ENCODE measurements at places on chromosomes 11 and 22. TPM values are rescaled to one million over a fixed set of nuclear protein-coding genes. Genes with fewer than 3 reads are reported as not detected.

DNA sequence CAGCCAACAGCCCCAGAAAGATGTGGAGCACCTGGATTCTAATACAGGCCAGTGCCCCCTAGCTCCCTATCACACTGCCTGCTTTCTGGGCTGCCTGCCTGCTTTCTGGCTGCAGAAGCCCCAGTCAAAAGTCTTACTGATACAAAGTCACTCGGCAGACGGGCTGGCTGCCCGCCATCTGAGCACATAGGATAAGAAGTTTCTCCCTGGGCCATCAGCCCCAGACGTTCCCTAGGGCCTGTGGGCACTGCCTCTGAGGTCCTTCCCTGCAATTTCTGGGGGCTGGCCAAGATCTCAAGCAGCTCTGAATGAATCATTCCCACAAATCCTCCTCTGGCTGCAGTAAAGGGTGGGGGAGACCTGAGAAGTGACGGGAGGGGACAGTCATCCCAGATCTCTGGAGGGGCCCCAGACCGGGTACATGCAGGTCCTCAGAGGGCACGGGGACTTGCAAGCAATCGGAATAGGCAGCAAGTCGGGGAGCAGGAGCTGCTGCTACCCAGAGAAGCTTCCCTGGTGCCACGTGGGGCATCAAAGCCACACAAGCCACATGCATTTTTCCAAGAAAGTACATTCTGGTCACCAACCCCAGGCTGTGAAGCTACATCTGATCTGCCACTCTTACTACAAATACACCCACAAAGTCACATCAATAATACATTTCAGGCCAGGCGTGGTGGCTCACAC, 4.7 kb downstream of the TPST2 start:
- DNase-seq = peak; percentile 93

DNA sequence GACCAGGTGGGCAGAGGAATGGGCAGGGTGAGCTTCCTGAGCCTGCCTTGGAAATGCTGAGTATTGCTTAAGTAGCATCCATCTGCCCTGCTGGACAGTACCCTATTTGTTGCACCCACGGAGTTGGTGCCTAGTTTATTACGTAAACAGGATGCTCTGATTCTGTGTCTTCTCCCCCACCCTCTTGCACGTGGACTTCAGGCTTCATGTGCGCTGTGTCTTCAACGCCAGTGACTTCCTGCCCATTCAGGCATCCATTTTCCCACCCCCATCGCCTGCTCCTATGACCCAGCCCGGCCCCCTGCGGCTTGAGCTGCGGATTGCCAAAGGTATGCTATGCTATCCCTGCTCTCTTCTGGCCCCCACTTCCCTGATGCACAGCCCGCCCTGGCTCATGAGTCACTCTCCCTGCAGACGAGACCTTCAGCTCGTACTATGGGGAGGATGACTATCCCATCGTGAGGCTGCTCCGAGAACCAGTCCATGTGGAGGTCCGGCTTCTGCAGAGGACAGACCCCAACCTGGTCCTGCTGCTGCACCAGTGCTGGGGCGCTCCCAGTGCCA, 5.7 kb downstream of the ZP1 start:
- DNase-seq = peak; percentile 76

DNA sequence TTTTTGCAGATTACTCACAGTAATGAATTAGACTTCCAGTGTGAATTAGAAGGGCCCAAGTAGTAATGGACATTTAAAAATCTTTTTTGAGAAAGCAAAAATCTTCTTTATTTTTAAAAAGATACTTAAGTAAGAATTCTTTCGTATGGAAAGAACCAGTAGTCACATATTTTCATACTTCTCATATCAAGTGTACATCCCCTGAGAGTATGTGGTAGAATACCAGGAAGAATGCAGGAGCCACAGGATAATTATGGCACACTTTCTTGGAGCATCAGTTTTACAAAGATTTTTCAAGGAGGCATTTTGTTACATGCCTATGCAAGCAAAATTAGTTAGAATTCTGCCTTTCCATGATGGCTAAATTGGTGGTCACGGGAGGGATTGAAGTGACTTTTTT, 28.1 kb downstream of the POLD3 start:
- DNase-seq = no peak

GRCh38 chr11:3189886-3190583, 24.9 kb upstream of the OSBPL5 start:
- no peak for DNase-seq

- no peak for DNase-seq
Measured at GRCh38 chr11:10414181-10414580, 40.9 kb upstream of the AMPD3 start.

GRCh38 chr11:86519064-86519911, 144.6 kb downstream of the CCDC81 start:
- no peak for DNase-seq

- DNase-seq = no peak
Measured at GRCh38 chr22:37492428-37493344, 6.5 kb upstream of the MFNG start.

GRCh38 chr22:36409911-36410756, 22.4 kb upstream of the MYH9 start:
- DNase-seq = peak; percentile 84

- DNase-seq = no peak
Measured at GRCh38 chr11:12330485-12331231, 46.7 kb upstream of the PARVA start.

DNA sequence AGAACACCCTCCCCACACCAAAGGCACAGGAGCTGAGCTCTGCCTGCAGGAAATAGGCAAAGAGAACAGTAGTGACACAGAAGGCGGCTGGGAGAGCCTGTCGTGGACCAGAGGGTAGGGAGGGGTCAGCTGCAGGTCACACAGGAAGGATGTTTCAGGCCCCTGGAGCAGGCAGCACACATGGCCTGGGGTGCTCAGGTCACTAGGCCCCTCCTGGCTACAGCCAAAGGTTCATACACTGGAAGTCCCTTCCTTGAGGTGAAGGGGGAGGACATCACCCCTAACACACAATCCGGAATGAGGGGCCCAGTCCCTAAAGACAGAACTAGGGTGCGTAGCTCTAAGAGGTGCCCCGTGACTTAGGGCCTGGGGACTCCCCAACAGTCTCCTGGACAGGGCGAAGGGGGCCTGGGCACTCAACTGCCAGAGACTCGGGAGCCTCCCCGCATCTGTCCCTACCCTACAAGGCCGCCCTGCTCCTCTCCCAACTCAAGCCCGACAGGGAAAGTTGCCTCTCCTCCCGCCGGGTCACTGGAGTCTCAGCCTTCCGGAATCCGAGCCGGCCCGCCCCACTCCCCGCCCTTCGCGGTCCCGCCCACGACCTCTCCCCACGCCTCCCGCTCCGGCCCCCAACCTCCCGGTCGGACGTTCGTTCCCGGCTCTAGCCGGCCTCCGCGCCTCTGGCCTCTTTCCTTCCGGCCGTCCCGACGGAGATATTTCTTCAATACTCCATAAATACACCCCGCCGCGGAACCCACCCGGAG, at the start of gene CYB5R2:
CYB5R2 (minus strand) TSS at position 541 of the 764 bp plus-strand sequence. CDS start 675 bp downstream, outside the sequence.
- peak; percentile 84 for DNase-seq

DNA sequence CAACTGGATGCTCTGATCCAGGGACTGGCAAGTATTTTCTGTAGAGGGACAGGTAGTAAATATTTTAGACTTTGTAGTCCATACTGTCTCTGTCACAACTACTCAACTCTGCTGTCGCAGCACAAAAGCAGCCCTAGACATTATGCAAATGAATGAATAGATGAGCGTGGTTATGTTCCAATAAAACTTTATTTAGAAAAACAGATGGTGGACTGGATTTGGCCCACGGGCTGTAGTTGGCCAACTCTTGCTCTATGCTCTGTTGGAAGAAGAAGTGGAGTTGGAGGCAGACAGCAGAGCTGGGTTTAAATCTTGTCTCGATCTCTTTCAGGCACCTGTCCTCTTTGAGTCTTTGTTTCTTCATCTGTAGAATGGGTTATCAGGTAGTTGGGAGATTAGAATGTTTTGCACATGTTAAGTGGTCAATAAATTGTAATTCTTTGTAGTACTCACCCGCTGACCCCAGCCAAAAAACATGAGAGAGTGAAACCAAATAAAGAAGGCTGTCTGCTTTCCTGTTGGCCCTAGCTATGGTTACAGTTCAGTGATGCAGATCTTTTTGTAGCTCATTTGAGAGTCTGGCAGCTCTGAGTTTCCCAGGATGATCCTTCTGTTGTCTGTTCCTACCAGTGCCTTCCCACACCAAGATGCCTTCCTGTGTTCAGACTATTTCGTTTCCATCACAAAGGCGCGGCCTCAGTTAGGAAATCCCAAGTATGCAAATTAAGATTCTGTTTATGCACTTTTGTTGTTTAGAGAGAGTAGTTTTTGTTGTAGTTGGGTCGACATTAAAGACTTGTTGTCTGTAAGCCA, 198.1 kb upstream of the SEZ6L start:
- DNase-seq = no peak

DNA sequence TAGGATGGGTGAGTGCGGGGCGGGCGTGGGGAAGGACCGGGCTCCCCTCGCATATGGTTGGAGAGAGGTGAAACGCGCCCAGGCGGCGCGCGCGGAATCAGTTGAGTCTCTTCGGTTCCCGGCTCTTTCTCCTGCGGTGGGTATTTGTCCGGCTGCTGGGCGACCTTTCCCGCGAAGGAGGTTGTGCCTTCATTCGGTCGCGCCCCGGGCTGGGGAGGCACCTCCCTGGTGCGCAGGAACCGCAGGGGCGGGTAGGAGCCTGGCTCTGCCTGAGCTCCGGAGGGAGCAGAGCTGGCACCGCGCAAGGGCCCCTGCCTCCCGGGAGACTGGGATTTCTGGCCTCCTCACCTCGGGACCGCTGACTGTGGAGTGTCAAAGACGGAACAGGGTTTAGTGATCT, 27.5 kb downstream of the SAA4 start:
- DNase-seq = no peak

DNA sequence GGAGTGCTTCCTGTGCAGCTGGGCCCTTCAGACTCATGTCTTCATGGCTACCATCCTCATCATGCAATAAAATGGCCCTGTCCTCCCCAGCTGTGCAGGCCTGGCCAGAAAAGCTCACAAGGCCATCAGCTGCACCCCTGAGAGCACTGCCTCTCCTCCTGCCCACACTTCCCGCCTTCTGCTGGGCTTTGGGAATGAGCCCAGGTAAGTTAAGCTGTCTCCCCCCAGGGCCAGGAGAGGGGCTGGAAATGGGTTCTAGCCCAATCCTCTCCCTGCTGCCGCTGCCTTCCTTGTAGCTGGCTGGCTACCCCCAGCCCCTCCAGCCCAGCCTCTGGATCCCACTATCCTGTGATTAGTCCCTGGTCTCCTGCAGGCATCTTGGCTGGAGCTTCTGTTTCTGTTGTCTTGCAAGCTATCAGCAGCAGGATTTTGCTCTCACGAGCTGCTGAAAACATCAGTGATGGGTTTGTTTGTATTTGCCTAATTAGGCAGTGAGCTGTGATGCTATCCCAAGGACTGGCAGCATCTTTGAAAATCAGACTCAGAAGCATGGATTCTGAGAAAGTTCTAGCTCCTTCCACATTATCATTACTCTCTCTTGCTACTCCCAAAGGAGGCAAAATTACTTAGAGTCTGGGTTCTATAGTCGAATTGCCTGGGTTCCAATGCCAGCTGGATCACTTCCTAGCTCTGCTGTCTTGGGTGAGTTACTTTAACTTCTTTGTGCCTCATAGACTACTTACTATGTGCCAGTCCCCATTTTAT, 168.1 kb downstream of the ST3GAL4 start:
- DNase-seq = no peak

GRCh38 chr11:73277467-73277866, 5.3 kb downstream of the P2RY6 start:
- no peak for DNase-seq

GRCh38 chr11:10923882-10924281, 66.0 kb upstream of the ZBED5 start:
- no peak for DNase-seq

GRCh38 chr11:76524919-76525318, 80.1 kb downstream of the EMSY start:
- DNase-seq = no peak

- no peak for DNase-seq
Measured at GRCh38 chr11:112797648-112798293, 163.4 kb upstream of the NCAM1 start.

DNA sequence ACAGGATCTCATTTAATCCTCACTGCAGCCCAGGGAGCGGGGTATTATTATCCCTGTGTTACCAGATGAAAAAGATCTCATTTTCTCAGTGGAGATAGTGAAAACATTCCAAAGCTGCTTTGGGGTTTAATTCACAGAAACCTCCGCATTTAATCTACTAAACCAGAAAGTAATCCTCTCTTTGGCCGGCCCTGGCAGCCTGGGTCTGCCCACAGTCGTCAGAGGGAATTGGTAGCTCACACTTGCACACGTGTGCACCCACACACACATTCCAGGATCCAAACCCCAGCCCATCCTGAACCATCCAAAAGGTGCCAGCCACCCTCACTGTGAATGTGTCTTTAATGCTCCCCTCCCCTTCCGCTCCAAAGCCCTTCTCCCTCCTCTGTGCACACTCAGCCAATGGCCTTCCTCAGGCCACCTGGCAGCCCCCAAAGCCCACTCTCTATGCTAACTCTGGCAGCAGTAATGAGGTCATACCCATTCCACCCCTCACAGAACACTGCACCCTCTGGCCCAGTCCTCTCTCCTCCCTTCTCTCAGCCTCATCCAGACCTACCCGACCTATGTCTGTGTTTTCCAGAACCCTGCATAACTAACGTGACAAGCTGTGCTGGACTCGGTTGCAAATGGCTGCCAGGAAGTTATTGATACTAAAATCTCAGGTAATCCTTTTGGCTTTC, 466.2 kb downstream of the SOX6 start:
- DNase-seq = no peak

- no peak for DNase-seq
Measured at GRCh38 chr11:120522736-120523135, 11.2 kb downstream of the GRIK4 start.

DNA sequence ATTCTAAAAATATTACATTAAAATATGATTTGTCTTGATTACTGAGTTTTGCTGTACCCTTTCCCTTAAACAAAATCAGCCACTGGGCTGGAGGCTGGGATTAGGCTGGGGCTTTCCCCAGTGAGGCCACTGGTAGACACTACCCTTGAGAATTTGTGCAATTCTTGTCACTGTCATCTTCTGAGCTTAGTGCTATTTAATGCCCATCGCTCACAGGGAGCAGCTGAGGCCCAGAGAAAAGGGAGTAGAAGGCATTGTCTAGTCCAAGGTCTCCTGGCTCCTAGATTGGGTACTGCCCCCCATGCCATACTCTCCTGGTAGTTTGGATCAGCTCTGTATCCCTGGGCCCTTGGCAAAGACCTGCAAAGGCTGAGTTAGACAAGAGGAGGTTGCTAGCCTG, 6.7 kb downstream of the CHRM1 start:
- no peak for DNase-seq

DNA sequence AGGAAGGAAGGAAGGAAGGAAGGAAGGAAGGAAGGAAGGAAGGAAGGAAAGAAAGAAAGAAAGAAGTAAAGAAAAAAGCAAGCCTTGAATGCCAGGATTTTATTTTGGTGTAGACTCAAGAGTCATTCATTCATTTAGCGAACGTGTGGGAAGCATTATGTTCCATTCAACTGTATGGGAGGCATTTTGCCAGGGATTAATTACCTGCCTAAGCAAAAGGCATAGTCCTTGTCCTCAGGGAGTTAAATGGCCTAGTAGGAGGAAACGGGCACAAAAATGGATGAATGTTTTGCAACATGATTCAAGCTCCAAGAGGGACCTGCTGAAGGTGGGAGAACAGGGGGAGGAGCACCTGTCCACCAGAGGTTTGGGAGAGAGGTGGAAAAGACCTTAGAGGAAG, 16.2 kb upstream of the ZNRF3 start:
- DNase-seq = no peak

GANAB gene
- 105 TPM for total RNA-seq

CDC42BPG gene
- total RNA-seq = 0.16 TPM

NCF4 gene
- 9.4 TPM for total RNA-seq

PHETA2 gene
- 6.2 TPM for total RNA-seq

GP1BB gene
- total RNA-seq = not detected

APOA1 gene
- 5.4 TPM for total RNA-seq

OR52I1 gene
- total RNA-seq = not detected

OR10A2 gene
- total RNA-seq = not detected

CCDC116 gene
- total RNA-seq = 0.16 TPM

OR5P2 gene
- not detected for total RNA-seq

ENTHD1 gene
- not detected for total RNA-seq

Data from Right ventricle myocardium inferior (tissue), 1 donor.